ENCODE measurements at places on chromosomes 3 and 15.
A peak's percentile ranks its signal among the peaks of the same experiment; 100 is the strongest.

DNA sequence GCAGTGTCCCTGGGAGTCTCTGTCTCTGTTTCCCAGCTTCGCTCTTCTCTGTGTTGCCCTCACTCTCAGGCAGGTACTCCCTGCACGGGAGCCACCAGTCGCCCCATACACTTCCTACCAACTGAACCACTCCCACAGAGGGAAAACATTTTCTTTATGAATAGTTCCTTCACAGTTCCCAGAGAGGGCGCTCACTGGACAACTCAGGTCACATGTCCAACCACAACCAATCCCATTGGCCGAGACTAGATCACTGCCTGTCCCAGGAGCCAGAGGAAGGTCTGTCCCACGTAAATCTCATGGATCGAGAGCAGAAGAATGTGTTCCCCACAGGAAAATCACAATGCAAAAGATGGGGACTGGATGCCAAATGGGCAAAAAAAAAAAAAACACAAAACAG, 26.1 kb downstream of the GRK7 start:
- DNase-seq: no peak

DNA sequence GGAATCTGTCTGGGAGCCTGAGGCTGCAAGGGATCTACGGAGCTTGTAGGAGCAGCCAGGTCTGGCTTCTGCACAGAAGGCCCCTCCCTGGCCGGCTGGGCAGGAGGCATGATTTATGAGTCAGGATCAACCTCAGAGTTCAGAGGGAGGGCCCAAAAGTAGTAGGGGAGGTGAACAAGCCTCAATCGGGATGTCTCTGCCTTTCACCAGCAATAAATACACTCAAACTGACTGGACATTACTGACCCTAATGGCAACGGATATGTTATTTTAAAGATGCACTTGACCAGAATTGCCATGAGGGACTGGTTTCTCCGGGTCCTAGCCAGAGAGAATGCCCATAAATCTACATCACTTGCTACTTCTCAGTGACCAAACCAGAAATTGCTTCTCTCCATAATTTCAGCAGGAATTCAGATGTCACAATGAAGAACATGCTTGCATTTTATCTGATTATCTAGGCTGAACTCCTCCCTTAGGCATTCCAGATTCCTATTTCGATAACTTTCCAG, 109.6 kb upstream of the LMOD3 start:
- no peak for DNase-seq

DNA sequence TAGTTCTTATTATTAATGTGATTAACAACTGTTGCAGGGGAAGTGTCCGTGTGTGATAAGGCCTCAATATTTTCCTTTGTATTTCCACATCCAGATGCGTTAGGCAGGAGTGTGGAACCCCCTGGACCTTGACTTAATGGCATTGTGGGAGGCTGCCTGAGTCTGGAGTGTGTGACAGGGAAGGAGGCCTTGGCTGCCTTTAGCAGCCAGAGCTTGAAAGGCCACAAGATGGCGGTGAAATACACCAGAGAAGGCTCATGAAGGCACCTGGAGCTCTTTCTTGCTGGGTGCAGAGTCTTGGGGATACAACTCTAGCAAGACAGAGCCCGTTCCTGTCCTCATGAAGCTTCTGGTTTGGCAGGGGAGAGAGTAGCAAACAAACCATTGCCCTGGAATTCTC, 36.9 kb downstream of the POLR2M start:
- DNase-seq: no peak

- no peak for DNase-seq
Observed at GRCh38 chr3:12557473-12558100, 700 bp downstream of the MKRN2 start.

DNA sequence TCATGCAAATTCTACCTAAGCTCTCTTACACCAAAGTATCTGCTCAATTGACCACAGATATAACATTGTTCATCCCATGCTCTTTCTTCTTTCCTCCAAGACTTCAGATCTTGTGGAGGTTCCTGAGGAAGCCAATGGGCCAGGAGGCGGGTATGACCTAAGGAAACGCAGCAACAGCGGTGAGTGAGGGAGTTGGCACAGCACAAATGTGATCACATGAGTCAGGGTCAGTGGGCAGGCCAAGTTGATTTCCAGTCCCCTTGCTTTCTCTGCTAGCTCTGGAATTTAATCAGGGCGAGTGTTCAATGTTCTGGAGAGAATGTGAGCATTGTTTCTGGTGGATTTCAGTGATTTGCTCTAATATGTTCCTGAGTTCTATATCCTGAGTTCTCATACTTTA, 112.7 kb downstream of the STAC start:
- DNase-seq: no peak

- DNase-seq: no peak
Observed at GRCh38 chr15:41783296-41783695, 9.0 kb downstream of the MAPKBP1 start.

DNA sequence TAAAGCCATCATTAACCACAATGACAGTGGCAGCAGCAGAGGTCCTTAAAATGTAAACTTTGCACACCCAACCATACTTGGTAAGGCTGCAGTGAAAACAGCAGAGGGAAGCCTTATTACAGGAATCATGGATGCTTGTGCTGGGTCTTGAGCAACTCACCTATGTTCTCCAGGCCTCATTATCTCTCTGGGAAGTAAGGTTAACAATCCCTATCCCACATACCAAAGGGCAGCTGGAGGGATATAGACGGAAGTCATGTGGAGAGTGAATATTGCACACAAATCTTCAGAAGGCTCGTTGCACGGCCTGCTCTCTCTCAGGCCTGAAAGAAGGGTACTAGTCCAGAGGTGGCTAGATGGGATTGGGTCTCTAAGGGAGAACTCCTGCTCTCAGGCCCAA, 25.8 kb upstream of the CELF6 start:
- no peak for DNase-seq

GRCh38 chr15:63461230-63461985, 43.0 kb upstream of the USP3 start:
- DNase-seq: no peak

DNA sequence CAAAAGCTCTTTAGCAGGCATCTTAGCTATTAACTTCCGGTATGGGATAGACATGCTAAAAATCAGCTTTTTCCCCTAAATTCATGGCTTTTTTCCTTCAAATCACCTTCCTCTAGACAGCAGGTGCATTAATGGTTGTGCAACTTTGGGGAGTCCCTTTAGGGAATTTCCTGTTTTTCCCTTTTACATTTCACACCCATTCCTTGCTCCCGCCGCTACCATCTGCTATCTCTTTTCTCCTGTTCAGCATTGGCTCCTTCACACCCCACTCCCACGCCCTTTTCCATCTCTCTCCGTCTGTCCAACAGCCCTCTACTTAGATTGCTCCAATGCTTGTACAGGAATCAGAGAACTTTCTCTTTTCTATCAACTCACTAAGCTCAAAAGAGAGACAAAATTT, 43.4 kb downstream of the FEZF2 start:
- no peak for DNase-seq

DNA sequence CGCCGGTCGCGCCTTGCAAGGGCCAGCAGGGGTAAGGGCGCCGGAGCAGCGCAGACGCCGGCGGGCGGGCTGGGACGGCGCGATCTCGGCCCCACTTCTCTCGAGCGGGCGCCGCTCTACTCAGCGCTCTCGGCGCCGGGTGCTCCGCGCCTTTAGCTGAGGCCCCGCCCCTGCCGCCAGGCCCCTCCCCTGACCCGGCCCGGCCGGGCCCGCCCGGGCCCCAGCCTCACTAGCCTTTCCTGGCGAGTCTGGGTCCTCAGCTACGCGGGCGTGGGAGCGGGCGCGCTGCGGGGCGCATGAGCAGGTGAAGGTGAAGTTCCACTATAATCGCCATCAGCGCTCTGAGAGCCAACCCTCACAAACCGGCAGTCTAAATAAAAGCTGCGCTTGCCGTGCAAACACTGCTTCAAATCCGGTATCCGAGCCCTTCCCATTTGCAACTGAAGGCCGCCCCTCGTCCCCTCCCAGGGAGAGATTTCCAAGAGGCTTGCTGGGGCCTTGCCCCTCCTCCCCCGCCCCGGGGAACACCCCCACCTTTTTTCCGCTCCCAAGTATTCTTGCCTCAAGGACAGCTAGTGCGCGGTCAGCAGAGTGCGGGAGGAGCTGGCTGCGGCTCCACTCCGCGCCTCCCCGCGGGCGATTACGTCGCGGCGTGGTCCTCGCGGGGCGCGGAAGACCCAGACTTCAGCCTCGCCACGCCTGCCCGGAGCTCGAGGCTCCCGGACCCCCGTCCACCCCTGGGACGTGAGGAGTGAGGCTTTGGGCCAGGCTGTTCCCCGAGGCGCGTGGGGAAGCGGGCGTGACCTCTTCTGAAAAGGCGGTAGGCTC, at the start of gene RPP25:
Gene RPP25, minus strand, starts transcription at position 125 of the 828 bp plus-strand sequence. CDS start 189 bp downstream, outside the sequence.
- DNase-seq: peak; percentile 90

GRCh38 chr3:160763073-160763472, 7.0 kb downstream of the PPM1L start:
- DNase-seq: no peak

GRCh38 chr15:31177951-31178350, 76.4 kb upstream of the TRPM1 start:
- no peak for DNase-seq

DNA sequence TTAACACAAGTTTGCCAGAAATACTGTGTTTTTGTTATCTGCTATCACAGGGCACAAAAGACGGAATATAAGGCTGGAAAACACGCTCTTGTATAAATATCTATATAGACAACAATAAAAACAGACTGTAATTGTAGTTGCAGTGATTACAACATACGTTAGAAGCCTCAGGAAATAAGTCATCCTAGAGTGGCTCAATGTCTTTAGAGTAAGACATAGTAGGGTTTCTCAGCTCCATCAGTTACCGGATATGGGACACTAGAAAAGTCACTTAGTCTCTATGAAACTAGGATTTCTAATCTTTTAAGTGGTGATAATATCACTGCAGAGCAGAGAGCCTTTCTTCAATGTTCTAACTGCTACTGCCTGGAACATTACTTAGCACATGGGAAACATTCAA, 208.8 kb downstream of the STAG1 start:
- no peak for DNase-seq

DNA sequence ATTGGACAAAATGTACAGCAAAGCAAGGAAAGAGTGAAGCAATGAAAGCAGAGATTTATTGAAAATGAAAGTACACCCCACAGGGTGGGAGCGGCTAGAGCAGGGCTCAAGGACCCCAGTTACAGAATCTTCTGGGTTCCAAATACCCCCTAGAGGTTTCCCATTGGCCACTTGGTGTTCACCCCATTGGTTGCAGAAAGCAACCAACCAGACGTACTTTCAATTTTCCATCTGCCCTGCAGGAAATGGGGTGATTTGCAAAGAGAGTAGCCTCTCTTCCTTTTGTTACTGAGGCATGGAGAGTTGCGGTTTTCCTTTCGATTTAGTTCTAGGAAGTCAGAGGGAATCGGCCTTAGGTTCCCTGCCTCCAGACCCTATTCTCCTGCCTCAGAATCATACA, 2.4 kb downstream of the PML start:
- peak; percentile 71 for DNase-seq
